T-helper 17 cell (primary cell): ENCODE measurements at places on chromosomes 12 and 14.

- DNase-seq = no peak
Measured at GRCh38 chr14:30998100-30998706, 27.2 kb upstream of the AP4S1 start.

DNA sequence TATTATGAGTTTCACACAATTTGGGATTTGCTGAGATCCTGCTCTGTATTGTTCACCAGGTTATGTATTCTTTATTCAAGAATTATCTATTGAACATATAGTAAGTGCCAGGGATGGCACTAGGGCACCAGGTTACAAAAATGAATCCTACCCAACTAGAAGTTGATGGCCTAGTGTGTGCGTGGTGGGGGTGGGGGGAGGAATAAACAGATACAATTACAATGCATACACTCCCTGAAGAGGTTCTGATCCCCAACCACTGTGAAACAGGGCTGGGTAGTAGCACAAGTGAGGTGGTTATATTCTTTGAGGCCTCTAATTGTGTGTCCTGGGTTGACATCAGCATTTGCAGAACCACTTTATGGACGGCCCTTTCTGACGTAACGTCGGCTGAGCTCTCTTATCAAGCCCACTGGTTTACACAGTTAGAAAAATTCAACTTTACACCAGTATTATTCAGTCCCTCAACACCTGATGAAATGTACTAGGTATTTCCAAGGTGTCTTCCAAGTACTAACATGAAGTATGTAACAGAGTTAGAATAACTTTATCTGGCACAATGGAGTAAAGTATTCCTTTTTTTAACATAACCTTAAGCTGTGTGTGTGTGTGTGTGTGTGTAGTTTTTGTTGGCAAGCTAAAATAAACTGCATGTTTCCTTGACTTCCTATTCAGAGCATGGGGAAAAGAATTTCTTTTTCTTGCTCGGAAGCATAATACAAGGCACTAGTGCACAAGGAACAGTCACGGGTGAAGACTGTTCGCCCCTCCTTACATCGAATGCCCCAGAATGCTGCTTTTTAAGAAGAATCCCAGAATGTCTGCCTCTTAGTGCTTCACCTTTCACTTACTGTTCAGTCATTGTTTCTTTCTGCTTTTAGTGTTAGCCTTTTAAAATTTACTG is 8.1 kb upstream of the GLRX5 start:
- no peak for DNase-seq

- no peak for DNase-seq
Measured at GRCh38 chr12:52221912-52222457, 11.1 kb upstream of the KRT7 start.

GRCh38 chr14:67480011-67480410 is 8.5 kb downstream of the TMEM229B start:
- DNase-seq = no peak

GRCh38 chr12:32828552-32828951 is 68.0 kb downstream of the PKP2 start:
- DNase-seq = no peak

DNA sequence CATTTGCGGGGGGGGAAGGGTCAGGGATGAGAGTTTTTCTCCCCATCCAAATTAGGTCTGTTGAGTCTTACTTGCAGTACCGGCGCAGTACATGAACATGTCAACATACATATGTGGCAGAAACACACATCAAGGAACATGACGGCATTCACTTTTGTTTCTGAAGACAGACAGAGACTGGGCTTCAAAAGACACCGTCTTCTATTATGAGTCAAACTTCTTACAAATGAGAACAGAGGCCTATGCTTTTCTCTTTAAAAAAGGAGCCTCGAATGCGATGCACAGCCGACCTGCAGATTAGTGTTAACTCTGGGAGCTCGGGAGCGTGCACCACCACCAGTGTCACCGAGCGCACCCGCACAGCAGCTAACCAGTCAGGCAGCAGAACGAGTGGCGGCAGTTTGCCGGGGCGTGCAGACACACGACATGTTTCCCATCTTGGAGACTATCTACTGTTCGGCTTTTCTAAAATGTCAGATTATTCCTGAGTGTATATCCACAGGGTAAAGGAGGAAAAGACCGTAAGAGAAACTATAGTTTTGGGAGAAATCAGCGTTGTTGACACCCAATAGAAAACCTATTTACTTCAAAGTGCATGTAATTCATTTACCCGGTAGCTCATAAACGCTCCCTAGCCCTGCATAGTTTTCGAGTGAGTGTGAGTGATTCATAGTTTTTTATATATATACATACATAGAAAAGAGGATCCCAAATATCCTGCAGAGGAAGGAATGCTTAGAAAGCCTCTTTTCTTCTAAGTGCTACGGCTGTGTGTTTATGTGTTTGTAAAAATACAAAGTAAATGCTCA is 33.0 kb downstream of the UBR7 start:
- DNase-seq = no peak

DNA sequence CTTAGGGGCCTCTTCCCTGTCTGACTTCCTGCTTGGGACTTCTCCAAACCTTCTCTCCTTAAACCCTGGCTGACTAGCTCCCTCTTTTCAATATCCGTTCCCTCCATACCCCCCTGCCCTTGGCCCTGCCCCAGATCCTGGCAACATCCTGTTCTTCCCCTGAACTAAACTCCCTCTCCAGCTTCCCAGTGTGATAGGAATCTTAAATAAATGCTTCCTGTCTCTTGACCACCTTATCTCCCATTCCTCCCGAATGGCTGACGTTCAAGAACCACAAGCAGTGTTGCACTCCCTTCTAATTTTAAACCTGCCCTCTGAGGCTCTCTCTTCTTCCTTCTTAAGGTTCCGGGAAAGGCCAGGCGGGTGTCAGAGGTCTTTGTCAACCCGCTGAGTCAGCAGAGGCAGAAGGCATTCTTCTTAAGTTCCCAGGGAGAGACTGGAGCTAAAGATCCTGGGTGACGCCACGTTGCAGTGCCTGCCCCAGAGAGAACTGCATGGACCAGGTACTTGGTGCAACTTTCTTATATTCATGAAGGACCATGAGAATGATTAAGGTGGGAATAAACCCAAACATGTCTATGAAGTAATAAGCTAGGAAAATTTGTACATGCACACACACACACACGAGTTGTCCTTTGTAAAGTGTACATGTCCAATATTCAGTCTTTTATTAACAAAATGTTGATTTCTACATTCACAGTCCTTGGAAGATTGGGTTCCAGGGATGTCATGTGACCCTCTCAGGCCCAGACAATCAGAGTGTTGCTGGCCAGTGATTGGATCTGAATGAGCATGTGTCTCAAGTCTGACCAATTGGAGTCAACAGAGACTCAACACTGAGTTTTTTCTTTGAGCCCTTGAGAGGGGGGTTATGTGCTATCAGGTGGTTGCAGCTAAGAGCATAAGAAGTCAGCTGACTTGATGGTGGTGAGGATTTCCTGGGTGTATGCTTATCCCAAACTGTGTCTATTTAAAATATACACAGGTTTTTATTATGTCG is 420.2 kb upstream of the TBX3 start:
- no peak for DNase-seq

DNA sequence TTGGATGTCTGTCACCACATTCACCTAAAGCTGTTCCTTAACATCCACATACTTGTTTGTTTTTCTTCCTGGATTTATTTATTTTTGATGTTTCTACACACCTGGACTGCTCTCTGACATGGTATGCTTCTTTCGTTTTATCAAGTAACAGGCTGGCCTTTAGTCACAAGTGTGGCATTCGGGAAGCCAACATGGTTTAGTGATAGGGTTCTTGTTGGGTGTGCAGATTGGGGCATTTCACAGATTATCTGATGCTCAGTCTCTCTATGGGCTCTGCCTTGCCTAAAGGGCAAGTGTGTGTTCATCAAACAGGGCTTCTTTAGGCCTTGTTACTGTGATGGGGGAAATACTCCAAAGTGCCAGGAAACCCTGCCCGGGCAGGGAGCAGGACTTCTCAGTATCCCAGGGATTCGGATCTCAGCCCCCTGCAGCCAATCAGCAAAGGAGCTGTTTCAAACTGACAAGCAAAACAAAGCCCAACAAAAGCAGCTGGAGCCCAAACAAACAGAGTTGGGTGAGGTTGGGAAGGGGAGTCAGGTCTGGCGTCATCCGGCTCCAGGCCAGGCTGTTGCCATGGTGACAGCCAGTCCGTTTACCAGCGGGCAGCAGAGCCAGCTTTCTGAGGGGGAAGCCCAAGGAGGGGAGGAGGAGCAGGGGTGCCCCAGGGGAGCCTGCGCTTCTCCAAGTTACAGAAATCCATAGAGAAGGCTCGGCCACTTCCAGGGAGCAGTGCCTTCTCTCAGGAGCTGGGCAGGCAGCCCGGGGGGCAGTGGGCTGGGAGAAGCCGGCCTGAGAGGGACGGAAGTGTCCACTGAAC is 31.9 kb downstream of the FOS start:
- DNase-seq = no peak

DNA sequence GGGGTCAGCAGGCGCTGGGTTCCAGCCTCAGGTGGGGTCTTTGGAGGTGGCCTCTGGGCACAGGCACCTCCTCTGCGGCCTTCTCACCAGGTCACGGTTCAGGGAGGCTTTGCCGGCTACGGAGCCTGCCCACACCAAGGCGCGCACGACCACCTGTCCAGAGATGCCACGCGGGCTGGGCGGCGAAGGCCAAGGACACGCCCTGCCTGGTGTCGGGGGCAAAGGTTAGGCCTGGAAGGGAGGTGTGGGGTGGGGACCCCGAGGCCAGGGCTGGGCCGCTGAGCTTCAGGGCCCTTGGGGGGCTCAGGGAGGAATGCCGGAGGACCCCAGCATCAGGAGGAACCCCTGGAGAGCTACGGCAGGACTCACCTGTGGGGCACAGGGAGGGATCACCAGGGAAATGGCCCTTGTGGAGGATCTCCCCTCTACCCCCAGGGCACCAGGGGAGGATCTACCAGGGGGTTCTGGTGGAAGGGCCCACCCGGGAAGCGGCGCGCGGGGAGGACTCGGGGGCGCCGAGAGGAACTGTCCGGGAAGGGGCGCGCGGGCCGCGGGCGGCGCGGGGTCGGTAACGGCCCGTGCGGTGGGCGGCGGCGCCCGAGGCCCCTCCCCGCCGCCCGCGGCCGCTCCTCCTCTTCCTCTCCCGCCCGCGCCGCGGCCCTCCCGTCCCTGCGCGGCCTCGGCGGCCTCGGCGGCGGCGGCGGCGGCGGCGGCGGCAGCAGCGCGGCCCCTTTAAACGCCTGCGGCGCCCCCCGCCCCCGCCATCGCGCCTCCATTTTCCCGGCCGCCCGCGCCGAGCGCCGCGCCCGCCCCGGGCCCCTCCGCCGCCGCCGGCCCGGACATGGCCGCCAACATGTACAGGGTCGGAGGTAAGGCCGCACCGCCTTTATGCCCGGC is at the start of gene MTA1:
Gene MTA1 (plus strand): TSS at position 633 of the 897 bp plus-strand sequence. CDS start 209 bp downstream, at position 842.
- peak; percentile 59 for DNase-seq

DNA sequence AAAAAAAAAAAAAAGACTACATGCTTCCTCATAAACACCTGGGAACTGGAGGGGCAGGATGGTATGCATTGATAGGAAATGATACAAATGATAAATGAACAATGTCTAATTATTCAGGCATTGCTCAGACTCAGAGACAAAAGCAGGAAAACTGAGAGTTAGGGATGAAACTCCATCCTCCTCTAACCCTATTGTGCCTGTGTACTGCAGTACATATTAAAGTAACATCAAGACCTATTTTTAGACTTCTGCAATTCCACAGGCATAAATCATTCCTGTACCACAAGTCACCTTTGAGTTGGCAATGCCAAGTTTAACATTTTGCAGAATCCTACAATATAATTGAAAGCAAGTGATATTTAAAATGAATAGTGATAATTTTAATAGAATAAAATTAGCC is 156.5 kb upstream of the USP15 start:
- DNase-seq = no peak

DNA sequence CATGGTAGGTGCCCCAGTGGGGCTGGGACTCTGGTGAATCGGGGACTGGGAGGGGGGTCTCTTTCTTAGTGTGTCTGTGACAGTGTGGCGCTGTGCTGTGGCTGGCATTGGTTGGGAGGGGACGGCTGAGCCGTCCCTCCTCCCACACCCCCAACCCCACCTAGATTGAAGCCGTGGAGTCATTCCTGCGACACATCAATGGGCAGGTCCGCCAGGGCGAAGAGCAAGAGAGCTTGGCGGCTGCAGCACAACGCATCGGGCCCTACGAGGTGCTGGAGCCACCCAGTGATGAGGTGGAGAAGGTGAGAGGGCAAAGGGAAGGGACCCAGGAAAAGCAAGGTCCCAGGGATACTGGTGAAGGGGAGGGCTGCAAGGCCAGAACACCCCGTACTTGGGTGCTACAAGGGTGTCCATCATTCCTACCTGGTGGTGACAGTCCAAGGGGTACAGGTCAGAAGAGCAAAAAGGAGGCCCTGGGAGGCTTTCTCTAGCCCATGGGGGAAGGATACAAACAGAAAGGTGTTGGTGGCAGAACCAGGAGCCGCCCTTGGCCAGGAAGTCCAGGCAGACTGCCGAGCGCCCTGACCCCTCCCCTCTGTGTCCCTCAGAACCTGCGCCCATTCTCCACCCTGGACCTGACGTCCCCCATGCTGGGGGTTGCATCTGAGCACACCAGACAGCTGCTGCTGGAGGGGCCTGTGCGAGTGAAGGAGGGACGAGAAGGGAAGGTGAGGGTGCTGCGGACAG is 7.4 kb downstream of the PLEKHG6 start:
- DNase-seq = no peak

DNA sequence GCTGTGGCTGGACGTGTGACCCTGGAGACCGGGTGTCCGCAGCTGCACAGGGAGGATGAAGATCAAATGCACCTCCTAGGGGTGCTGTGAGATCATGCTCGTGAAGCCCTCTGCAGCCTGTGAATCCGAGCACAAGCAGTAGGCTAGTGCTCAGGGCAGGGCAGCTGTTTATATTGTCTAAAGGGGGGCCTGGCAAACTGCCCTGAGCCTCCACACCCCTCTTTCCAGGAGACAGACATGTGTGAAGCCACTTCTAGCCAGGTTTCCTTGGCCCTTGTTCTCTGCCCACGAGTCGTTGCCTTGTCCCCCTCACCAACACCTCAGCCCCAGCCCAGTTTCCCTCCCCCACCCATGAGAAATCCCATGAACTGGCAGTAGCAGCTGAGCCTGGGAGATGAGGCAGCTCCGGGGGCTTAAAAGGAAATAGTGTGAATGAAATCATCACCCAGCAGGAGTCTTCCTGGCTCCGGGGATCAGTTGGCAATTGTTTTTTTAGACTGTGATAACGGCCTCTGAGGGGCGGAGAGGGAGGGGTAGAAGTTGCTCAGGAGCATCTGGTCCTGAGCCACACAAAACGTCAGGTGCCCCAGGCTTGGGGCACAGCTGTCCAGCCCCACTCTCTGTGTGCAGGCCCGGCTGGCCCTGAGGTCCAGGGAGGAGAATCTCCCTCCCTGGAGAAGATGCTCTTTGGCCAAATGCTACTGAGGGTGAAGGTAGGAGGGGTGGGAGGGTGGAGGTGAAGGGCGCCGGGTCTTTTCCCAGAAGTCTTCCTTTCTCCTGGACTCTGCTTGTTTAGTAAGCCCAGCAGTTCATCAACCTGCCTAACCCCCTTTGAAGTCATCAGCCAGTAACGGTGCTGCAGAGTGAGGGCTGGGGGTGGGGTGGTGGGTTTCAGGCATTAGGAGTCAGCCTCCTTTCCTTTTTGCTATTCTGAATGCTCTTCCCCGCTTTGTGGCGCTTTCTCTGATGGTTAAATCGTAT is 4.0 kb downstream of the FGF6 start:
- no peak for DNase-seq
